ENCODE measurements at places on chromosomes 1 and 21.

- DNase-seq, result no peak
These were observed 20.3 kb downstream of the IL12RB2 start for GRCh38 chr1:67327864-67328466.

DNA sequence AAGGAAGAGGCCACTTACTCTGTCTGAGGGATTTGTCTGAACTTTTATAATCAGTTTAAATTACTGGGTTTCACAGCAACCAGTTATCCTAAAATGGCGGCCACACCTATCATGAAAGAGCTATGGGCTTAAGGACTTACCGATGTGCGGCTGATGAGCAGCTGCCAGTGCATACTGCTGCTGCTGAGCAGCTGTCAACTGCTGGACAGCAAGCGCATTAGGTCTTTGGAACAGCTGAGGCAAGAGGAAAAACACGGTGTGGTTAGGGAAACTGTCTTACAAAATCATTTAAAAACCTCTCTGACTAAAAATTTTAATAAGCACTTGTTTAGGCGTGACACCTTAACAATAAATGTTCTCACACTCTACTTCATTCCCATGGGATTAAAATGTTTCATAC lies 72.6 kb upstream of the SDC3 start:
- DNase-seq, result no peak

DNA sequence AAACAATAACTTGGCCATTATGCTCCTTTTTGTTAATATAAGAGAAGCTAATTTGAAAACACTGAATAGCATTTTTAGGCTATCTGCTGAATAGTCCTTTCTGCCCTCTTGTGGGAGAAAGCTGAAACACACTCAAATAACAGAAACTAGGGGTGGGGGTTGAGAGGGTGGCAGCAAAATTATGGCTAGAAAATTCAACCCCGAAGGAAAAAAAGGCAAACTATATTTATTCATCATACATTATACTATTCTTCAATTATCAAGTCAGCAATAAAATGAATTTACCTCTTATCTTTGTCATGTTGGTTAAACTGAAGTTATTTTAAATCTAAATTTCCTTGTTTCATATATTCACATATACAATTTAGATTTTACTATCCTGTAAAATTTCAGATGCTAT lies 255.9 kb downstream of the FAF1 start:
- DNase-seq, result peak; percentile 66

DNA sequence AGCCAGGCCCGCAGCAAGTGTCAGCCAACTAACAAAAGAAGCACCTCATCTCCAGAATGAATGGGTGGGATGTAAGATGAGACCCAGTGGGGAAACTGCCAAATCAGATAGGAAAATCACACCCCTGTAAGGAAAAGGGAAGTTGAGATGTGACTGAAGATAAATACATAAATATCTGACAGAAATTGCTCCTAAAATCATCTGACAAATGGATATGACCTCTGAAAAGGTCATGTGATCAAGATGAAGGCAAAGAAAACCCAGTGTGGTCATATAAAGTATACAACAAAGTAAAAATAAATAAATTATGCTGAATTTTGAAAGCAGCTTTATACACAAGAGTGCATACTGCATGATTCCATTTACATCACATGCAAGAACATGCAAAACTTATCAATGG lies 12.7 kb downstream of the SIPA1L2 start:
- no peak for DNase-seq

DNA sequence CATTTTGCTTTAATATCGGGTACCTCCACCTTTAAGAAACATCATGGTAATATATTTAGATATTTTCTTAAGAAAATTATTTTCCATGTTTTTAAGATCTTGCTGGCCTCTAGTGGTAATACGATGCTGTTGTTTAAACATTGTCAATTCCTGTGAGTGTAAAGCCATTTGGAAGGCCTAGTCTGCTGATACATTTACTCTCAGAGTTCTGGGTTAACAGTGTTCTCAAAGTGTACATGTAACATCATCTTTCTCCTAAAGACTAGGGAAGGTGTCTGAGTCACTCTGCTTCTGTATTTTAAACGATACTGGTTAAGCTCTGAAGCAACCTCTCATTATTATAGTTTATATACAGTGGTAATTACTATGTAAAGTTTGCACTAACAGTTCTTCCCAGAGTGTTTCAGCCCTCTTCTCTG lies 189.1 kb downstream of the RASAL2 start:
- DNase-seq, result peak; percentile 79

DNA sequence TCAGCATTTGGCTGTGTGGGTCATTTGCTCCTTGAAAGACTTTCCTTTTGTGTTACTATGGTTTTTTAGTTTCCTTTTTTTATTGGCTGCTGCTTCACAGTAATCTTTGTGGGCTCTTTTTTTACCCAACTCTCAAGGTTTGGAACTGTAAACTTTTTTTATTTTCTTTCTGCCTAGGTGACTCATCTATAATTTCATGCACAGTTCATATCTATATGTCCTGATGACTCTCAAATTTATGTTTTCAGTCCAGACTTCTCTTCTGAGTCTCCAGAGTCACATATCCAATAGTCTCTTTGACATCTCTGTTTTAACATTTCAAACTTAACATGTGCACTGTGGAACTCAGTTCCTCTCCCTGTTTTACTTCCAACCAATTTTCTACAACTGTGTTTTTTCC lies 83.4 kb downstream of the ATF6 start:
- no peak for DNase-seq

- peak; percentile 67 for DNase-seq
These were observed 20.7 kb downstream of the FOXO6 start for GRCh38 chr1:41381692-41382479.

DNA sequence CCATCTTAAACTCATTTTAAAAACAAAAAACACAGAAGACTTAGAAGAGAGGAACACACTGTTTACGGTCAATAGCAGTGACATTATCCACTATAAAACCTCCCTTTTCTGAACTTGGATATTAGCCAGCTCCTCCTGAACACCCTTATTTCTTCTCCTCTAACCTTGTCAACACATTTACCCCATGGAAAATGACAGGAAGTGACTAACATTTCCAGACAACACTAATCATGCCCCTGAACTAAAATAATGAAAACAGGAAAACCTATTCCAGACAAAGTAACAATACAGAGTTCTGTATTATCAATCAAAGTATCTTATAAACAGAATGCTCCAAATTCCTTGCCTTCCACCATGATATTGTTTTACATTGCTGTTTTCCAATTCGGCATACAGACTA lies 45.3 kb downstream of the PALMD start:
- peak; percentile 27 for DNase-seq

DNA sequence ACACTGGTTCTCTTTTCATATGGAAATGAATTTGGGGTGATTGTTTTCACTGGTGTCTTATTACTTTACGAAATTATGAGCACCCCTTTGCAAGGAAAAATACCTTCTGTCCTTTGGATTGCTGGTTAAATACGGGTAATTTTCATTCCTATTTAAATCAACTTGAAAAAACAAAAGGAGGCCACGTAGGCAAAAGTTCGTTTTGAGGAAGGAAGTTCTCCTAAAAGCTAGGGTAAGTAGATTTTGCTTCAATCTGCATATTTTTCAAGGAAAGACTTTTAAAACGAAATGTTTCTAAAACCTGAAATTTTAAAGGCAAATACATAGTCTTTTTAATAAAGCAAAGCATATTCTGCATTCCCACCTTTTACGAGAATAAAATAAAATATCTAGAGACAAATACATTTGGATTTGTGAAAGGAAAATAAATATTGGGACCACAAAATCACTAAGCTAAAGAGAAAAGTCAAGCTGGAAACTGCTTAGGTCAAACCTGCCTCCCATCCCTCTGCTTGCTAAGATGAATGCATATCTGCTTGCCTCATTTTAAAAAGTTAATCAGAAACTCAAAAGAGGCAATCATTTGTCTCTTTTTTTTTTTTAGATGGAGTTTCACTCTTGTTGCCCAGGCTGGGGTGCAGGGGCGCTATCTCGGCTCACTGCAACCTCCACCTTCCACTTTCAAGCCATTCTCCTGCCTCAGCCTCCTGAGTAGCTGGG lies 70.9 kb upstream of the ETS2 start:
- no peak for DNase-seq

GRCh38 chr1:156122519-156123355 lies 8.2 kb downstream of the LMNA start:
- peak; percentile 95 for DNase-seq

DNA sequence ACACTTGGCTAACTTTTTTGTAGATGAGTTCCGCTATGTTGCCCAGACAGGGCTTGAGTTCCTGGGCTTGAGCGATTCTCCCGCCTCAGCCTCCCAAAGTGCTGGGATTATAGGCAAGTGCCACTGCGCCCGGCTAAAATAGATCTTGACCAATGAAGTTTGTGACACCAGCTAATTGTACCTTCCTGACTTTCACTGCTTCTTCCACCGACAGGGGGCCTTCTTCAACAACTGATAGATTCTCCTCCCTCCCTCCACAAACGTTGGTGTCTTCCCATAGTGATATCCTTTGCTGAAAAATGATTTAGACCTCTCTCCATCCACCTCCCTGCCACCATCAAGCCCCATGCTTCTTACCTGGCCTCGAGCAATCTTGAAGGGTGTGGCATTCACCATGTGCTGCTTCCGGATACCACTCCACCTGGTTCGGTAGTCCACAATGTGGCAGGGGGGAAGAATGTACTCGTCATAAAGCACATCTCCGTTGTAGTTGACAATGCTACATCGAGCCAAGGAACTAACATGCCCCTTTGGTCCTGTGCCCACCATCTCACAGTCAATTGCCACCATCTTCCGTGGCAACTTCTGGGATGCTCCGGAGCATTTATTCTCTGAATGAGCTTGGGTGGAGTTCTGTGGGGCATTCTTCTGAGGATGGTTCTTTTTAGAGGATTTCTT lies 1.6 kb upstream of the METTL25B start:
- DNase-seq, result peak; percentile 82

- no peak for DNase-seq
These were observed 710.7 kb upstream of the ADAMTS5 start for GRCh38 chr21:27677546-27677945.

GRCh38 chr1:8193840-8194406 lies 124.0 kb upstream of the SLC45A1 start:
- DNase-seq, result no peak

DNA sequence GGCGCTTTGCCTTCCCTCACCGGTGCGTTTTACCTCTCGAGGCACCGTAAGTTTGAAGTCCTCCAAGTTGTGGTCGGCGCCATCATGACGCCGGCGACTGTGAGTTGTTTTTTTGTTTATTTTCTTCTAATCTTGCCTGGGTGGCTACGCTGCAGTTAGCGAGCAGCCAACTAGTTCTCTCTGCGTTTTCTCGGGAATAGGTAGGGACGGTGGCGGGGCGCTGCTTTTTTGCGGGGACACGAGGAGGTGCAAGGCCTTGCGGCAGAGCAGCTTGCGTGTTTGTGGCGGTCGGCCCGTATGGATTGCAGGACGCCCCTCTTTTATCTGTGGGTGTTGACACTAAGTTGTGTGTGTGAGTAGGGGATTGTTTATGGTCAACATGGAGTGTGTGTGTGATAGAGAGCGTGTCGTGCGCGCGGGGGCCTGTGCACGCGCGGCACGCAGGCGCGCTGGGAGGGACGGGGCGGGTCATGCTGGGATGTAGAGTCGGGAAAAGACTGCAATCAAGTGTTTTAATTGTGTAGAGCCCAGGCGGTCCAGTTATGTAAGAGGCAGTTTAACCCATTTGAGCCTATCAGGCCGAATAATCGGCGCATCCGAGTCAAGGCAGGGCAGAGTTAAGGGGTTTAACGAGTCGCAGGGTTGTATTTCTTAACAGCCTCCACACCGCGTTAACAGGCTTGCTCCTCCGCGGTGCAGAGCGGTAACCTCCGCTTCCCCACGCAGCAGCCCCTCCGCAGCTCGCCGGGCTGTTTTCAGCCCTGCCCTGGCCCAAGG lies 1.2 kb upstream of the NEGR1 start:
- DNase-seq, result peak; percentile 80

GRCh38 chr1:96510911-96511310 lies 210.7 kb upstream of the PTBP2 start:
- no peak for DNase-seq

DNA sequence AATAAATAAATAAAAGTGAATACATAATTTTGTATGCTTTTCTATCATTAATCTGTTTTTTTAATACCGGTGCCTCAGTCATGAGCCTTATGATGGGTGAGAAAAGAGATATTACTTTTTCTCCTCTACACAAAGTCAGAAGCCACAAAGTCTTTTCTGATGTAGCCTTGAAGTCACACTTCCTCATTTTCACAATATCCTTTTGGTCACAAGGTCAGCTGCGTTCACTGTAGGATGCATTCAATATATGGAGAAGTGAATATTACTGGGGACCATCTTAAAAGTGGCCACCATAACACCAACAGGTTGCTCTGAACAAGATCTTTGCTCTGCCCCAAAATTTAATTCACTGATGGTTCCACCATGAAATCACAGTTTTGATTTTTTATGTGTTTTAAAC lies 83.3 kb upstream of the TNR start:
- DNase-seq, result no peak

GRCh38 chr1:103109311-103109920 lies 1.1 kb upstream of the COL11A1 start:
- DNase-seq, result peak; percentile 30

DNA sequence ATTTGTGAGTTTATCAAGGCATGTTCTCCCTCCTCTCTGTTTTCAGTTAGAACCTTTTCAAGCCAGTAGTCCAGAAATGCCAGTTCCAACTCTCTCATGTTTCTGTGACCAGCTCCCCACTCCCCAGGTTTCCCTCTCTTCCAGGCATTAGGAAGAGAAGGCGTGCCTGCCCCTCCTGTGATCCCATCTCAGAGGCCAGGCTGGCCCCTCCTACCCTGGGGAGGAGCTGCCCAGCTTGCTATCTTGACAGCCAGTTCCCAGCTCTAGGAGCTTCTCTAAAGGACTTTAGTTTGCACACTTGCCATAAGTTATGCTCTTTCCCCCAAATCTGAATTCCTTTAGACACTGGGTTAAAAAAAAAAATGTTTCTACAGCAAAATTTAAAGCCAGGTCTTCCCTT lies 8.9 kb downstream of the HYI start:
- DNase-seq, result no peak

DNA sequence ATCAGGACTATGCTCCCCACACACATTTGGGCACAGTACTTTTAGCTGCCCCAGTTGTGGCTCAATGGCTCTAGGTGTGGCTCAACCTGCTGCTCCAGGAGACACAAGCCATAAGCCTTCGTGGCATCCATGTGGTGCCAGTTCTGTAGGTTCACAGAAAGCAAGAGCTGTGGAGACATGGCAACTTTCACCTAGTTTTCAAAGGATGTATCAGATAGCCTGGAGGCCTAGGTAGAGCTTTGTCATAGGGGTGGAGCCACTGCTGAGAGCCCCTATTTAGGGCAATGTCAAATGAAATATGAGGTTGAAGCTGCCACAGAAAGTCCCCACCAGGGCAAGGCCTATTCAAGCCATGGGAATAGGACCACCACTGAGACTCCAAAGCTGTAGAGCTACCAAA lies 210.5 kb downstream of the LMO4 start:
- no peak for DNase-seq

GRCh38 chr21:34559089-34559631 lies 47.1 kb upstream of the KCNE1 start:
- DNase-seq, result no peak

- no peak for DNase-seq
These were observed 46.0 kb downstream of the OPTC start for GRCh38 chr1:203539831-203540546.

DNA sequence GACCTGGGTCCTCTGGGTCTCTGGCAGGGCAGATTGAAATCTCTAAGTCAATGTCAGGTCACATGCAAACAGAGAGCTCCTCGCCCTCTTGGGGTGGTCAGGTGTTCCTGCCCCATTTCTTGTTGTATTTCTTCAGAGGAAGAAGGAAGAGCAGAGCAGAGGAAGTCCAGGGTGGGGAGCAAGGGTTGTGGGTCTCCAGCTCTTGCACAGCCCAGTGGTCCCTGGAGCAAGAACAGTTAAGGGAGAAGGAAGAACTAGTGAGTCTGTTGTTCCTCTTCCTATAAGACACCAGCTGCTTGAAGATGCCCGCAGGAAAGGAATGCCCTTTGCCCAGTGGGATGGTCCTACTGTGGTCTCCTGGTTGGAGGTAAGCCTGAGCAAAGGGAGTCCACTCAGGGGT lies 26.3 kb downstream of the MYOG start:
- DNase-seq, result no peak
